ENCODE measurements at places on chromosomes 5 and 9.

DNA sequence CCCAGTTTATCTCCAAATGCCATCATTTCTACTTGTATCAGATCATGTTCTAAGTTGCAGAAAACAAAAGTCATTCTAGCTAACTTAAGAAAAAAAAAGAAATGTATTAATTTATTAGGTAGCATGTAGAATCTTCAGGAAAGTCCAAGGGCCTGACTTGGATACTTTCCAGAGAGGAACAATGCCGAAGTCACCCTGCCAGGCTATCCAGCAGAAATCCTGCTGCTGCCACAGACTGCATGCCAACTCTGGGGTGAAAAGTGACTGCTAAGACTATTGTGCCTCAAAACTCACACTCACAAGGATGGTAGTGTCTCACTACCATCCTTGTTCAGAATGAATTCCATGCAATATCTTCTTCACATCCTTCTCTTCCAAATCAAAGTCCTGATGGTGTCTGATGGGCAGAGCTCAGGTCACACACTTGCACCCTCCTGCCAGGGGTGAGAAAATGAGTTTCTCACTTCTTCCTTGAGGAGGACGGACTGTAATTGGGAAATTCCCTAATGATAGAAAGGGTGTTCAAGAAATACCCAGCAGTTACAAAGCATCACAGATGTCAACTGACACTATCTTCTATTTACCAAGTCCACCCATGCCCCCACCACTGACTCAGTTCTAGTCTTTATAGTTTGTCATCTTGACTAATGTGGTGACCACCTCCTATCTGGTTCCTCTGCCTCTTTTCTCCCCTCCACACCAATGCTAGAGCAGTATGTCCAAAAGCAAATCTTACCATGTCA lies 279.4 kb downstream of the CWC27 start:
- no peak overlapping the region for H3K4me3 ChIP-seq
- H3K27me3 ChIP-seq: no peaks in the 10 kb centered on the region
- peaks cover 6% of the 10 kb centered on the region for H3K4me1 ChIP-seq
- no peak for DNase-seq
- H3K36me3 ChIP-seq: no peaks in the 10 kb centered on the region

DNA sequence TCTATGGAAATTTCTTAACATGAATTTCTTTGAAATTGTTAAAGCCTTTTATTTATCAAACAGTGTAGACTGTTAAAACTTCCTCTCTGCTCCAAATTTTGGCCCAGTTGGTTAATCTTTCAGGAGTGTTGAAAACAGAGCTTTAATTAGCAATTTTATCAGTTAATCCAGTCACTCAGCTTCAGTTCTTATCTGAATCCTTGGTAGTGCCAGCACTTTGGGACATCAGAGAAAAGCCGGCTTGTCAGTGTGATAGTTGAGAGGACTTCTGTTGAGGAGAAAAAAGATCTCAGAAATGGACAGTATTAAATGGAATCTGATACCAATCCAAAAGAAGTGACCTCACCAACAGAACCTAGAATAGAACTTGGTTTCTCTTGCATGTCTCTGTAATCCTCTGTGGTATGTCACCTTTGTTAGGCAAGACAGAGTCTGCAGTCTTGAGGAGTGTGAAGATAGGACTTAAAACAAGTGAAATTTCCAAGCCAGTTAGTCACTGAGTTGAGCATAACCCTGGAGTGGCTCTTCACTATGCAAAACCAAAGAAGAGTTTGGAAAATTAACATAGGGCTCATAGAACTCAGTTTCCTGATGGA lies 251.8 kb downstream of the NNT start:
- H3K36me3 ChIP-seq: no peaks in the 10 kb centered on the region
- H3K27ac ChIP-seq: no peak overlapping the region
- H3K4me3 ChIP-seq: no peak overlapping the region
- no peaks in the 10 kb centered on the region for H3K27me3 ChIP-seq
- no peaks in the 10 kb centered on the region for H3K4me1 ChIP-seq
- DNase-seq: no peak

DNA sequence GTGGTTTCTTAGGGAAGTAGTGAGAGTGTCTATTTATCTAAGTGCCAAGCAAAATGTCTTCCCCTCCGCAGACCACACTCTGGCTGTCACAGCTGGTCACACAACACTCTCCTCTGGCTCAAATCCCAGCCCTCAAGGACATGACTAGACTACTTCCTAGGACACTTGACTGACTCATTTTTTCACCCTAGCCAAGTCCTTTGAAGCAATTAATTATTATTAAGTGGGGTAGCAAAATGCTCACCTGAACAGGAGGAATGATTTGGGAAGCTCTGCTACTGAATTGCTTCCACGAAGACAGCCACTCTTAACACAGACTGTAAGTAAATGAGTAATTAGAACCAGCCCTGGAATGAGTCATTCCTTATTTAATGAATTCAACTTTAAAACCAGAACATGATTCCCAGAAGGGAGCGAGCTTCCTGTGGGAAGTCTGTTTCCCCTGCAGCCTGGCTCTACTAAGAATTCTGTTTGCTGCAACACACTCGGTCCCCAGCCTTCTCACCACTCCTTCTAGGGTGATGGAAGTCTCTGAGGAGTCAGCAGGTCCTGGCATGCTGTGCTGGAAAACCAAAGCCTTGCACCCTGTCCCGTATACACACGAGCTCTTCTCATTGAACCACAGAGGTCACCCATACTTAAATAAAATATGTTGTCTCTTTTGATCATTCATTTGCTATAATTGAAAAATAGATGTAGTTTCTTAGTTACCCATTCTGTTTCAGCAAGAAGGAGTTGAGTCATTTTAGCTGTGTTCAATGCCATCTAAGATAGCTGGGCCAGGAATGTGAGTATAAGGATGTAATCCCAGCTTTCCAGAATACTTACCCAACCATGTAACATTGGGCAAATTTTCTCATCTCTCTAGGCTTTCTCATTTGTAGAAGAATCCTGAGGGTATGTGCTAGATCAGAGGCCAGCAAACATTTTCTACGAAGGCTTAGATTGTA lies 218.6 kb upstream of the RASEF start:
- DNase-seq: no peak
- no peaks in the 10 kb centered on the region for H3K27me3 ChIP-seq
- no peak overlapping the region for H3K27ac ChIP-seq
- no peak overlapping the region for H3K4me3 ChIP-seq
- H3K4me1 ChIP-seq: no peaks in the 10 kb centered on the region

DNA sequence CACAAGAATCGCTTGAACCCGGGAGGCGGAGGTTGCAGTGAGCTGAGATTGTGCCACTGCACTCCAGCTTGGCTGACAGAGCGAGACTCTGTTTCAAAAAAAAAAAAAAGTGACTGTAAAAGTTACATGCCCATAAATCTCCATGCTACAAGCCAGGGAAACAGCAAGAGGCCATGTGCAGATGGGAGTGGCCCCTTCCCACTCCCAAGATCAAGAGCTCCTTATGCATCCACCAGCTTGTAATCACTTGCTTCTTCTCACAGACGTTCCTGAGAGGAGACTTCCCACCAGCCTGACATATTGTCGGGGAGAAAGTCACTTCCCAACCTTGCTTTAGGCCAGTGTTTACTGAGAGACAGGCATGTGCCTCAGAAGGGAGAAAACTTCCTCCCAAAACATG lies 45.6 kb upstream of the N4BP3 start:
- no peak for DNase-seq
- H3K36me3 ChIP-seq: no peaks in the 10 kb centered on the region
- no peak overlapping the region for H3K27ac ChIP-seq
- no peaks in the 10 kb centered on the region for H3K4me1 ChIP-seq
- no peak overlapping the region for H3K4me3 ChIP-seq
